ENCODE measurements at places on chromosomes 4 and X. TPM values are rescaled to one million over a fixed set of nuclear protein-coding genes. Genes with fewer than 3 reads are reported as not detected.

Gene CSAG1
- not detected for total RNA-seq

- DNase-seq: no peak
Observed at GRCh38 chr4:183213996-183214395, 106.1 kb downstream of the CLDN22 start.

DNA sequence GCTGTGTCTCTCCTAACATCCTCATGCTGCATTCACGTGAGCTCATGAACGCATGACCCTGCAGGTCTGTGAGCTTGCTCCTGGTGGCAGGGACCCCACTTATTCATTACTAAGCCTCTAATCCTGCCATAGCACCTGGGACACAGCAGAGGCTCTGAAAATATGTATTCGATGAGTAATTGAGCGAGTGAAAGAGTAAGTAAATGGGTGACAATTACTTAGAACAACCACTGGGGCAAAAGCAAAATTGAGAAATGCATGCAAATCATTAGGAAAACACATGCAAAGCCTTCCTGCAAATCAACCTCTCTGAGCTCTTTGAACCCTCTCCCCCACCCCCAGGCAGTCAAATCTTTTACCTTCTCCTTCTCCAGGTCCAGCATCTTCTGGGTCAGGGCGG, 23.6 kb upstream of the C4orf50 start:
- no peak for DNase-seq

DNA sequence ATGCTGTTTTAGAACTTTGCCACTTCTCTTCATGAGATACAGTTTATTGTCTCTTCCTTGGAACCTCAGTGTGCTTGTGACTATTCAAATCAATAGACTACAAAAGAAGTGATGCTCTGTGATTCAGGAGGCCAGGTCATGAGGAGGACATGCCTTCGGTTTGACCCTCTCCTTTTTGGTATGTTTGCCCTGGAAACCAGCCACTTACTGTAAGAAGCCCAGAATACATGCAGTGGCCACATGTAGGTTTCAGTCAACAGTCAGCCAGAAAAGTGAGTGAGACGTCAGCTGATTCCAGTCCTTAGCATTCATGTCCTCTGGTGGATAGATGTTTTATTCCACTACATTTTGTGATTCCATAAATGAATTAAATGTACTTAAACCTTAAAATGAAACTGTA, 328.7 kb downstream of the PCDH18 start:
- no peak for DNase-seq

- DNase-seq: no peak
Observed at GRCh38 chrX:109533005-109533404, 3.6 kb upstream of the NXT2 start.

- DNase-seq: no peak
Observed at GRCh38 chr4:137678796-137679195, 146.5 kb upstream of the PCDH18 start.

DNA sequence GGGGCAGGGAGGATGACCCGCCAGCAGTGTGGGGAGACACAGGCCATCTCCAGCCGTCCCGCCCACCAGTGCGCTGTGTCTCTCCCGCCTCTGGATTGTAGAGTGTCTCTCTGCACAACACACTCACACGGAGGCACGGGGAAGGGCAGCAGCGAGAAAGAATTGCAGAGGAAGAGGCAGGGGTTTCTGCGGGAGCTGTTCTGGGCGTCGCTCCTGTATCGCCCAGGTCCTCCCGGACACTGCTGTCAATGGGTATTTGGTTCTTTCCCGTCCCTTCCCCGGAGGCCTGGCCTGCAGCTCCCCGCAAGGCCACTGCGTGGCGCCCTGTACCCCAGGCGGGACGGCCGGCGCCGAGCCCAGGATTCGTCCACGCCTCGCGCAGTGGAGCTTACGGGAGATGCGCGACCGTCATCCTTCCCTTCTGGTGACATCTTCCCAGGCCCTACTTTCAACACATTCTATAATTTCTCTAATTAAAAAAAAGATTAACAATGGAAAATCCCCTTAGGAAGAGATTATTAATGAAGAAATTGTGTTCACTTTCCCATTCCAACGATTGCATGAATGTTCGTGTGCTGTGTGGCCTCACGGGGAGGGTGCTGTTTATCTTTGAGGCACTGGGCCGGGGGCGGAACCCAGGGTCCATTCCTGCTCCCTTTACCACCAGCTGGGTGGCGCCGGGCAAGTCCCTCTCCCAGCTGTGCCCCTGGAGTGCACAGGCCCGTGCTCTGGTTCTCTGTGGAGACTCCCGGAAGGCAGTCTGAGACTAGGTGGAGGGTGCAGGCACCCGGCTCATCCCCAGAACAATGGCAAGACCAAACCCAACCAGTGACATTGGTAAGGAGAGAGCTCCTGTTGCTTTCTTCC, 95.7 kb downstream of the CPZ start:
- DNase-seq: peak; percentile 59

DNA sequence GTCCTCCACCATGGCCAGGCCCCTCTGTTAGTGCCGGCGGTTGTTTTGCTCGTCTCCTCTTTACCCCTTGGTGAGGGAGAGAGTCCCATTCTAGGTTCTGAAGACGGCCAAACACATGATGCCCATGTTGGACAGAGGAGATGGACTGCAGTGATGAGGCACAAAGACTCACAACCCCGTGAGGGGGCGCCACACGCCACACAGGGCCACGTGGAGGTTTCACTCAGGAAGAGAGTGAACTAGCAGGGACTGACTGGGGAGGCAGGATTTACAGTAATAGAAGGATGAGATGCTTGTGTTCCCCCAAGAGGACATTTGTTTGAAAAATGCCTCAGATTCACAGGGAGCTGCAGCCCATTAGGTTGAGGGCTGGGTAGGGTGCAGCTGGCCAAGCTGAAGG, 655.3 kb upstream of the FRG1 start:
- DNase-seq: no peak

DNA sequence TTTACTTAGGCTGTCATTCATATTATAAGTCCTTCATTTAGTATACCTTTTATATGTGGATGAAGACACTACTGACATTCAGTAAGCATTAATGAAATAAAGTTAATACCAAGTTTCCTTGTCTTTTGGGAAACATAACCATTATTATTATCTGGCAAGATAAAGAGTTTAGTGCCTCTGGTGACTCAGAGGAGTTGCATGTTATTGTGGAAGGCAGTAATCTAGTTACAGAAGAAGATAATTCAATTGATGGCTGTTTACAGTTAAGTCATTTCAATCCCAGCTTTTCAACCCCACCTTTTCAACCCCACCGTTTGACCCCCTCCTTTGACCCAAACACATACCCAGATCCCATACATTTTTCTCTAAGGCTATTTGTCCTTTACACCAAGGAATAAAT, 143.8 kb downstream of the FANCB start:
- no peak for DNase-seq

DNA sequence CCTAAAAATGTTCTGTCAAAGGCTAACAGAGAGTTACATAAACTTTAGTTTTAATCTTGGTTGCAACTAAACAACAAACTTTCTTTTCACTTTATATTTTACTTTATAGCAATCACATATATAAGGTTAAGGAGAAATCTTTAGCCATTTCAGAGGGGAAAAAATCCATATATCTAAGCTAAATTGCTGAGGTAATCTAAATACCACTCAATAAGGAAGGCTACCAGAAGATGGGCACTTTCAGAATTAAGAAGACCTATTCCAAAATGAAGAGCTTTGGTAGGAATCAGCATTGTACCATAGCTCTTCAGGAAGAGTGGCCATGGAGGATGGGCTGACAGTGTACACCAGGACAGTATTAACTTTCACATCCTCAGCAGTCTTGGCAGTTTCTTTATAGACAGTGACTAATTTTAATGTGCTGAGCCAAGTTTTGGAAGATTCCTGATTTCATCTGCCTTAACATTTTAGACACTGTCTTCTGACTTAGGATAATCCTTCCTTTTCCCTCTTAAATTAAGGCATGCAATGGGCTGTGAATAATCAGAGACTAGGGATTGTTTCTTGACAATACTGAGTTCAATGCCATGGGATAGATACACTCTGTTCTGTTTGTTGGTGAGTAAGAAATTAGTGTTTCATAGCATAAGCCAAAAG, 7.1 kb downstream of the FAT4 start:
- DNase-seq: peak; percentile 33

DNA sequence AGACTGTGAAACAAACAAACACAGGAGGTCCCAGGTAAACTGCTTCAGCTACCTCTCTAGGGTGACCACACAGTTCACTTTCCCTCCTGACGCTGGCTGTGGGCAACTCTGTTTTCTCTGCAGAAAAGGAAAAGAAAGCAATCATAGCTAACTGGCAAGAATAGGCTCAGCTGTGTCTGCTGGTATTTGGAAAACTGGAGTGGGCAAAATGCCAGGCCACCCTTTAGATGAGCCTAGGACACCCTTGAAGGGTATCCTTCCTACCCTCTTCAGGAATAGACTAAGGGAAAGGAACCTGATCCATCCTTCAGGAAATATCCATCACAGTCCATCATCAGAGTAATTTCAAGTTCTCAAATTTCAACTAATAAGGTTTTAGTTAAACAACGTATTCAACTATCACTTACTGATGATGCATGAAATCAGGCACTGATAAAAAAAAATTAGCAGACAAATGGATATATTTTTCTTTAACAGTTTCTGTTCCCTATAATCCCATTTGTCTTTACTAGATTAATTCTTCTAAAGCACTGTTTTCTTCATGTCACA, 60.9 kb downstream of the CAMK2D start:
- peak; percentile 5 for DNase-seq

Gene MAGEE2
- not detected for total RNA-seq

Gene HSFX3
- not detected for total RNA-seq

Gene TLR1
- total RNA-seq: 6.9 TPM

GRCh38 chr4:99759988-99760387, 56.6 kb upstream of the DAPP1 start:
- DNase-seq: no peak

Measured in dermis blood vessel endothelial cell (primary cell).